Activated T-cell treated with anti-CD3 and anti-CD28 coated beads, Interleukin-2, amount 50 U/mL, for 4 hours (primary cell): ENCODE measurements at places on chromosomes 16 and 17. TPM values are rescaled to one million over a fixed set of nuclear protein-coding genes. Genes with fewer than 3 reads are reported as not detected.

The ITGAX gene
- 2.2 TPM for total RNA-seq

The KRTAP4-6 gene
- total RNA-seq: not detected

The RNF222 gene
- total RNA-seq: not detected

The KRTAP2-1 gene
- not detected for total RNA-seq

The KRTAP2-3 gene
- not detected for total RNA-seq

The CBX2 gene
- total RNA-seq: 2.6 TPM

The KRT33A gene
- not detected for total RNA-seq

The CD300LG gene
- total RNA-seq: not detected

The QPRT gene
- 1.9 TPM for total RNA-seq

GRCh38 chr16:22618842-22619241 is 108.2 kb downstream of the NPIPB5 start:
- DNase-seq: no peak

DNA sequence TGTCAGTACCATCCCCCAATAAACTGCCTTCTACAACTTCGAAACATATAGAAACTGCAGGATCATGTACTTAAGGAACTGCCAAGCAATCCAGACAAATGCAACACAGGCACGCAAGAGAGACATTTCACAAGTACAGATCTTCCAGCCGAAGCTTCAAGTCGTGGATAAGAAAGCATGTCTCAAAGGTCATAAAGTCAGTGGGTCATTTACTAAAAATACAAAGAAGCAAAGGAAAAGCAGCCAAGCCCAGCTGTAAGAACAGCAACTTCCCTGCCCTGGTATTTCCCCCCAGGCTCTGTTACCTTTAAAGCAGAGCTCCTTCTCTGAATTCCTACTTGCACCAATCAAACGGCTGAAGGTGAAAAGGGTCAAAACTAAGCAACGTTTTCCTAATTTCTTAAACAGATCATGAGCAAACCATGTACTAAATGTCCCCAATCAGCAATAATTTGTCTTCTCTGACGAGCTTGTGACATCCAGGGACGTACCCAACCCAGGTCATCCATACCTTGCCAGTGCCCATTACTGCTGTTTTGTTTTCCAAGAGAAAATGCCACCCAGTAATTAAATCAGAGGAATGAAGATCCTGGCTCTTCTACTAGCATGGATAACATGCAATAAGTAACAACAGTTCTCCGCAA is 1.7 kb downstream of the AKTIP start:
- no peak for DNase-seq

GRCh38 chr16:381789-382717 is at the start of gene PGAP6:
TSS of gene PGAP6 (minus strand) at chr16:381978. CDS start at chr16:381821, 157 bp downstream.
- peak; percentile 56 for DNase-seq

GRCh38 chr17:79108870-79109269 is 34.2 kb downstream of the ENGASE start:
- no peak for DNase-seq

DNA sequence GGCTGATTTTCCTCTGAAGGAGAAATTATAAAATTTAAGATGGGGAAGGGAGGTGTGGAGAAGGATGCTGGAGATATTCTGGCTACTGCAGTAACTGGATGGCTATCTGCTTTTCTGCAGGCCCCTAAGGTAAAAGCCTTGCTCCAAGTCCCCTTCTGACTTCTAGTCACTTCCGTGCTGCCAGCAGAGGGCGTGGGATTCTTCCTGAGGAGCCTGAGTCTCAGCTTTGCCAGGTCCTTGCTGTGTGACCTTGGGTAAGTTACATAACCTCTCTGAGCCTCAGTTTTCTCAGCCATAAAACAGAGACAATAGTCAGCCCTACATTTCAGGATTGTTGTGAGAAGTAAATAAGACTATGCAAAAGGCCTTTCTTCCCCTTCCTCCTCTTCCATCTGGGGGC is 24.3 kb upstream of the TMEM220 start:
- DNase-seq: peak; percentile 9

- peak; percentile 54 for DNase-seq
These were observed 972 bp downstream of the RSAD1 start for GRCh38 chr17:50479522-50480141.

DNA sequence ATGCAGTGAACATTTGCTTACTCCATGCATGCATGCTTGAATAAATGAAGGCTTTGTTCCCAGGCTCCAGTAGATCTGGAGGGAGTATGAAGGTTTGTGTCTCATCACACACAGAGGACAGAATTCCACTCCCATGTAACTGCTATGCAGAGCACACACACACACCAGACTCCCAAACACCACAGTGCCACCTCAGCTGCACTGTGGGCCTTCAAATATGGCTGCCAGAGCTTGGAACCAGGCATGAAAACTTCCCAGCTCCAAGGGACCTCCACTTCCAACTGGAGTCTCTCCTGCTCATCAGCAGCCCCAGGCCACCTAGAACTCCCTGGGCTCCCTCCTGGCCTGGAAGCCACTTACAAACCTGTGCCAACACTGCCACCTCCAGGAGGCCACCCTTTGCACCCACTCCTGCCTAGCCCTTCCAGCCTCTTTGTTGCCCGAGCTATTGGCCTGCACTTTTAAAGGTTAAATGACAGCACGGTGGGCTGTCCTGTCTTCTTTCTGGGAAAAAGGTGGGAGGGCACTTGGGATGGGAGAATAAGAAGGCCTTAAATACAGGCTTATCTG is 151.2 kb downstream of the ZNF423 start:
- DNase-seq: no peak

DNA sequence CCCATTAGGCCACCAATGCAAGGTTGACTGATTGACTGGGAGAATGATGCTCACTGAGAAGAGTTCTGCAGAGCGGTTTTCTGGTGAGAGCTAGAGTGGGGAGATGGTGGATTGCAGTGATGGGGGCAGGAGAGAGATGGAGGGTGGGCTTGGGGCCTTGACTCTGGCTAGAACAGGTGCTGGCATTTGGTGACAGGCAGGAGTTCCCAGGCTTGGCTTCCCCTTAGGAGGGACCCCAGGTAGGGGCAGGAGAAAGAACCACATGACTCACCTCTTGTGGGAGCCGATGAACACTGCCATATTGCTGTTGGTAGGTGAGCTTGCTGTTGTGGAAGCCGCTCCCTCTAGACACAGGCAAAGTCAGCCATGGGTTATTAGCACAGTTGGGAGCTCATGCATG is 8.0 kb downstream of the CD300LB start:
- no peak for DNase-seq

GRCh38 chr16:57008440-57008839 is 19.1 kb downstream of the NLRC5 start:
- DNase-seq: no peak

DNA sequence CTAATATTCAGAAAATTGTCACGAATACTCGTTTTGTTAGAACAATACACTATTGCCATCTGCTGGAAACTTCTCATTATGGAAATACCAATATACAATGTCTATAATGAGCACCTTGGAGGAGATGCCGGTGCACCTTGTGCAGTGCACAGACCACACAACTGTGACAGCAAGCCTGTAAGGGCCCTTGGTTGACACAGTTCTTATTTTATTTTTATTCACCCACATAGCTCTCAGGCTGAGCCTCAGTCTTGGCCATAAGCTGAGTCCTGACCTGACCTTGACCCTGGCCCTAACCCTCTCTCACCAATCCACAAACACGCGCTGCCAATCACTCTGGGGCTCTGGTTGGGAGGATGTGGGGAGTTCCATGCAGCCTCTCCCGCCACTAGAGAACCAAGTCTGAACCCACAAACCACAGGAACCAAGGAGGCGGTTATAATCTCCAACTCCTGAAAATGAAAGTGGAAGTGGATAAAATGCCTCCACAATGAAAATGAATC is 7.6 kb downstream of the AIPL1 start:
- no peak for DNase-seq

- no peak for DNase-seq
These were observed 313.1 kb upstream of the ERCC4 start for GRCh38 chr16:13606804-13607203.

GRCh38 chr17:37592291-37592690 is 16.9 kb downstream of the SYNRG start:
- DNase-seq: no peak

DNA sequence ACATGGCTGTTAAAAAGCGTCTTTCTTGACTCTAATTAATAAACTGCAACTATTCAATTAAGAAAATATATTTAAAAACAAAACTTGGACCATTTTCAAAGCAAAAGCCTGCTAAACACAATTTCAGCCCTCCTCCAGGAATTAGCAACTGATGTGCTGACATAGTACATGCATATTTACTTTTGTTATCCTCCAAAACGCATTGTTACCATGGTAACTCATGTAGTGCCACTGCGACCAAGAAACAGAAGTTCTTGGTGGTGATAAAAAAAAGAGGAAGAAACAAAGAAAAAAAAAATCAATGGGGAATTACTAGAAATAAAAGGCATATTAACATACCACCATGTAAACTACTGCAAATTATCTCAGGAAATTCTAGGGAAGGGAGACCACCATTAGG is 793.4 kb upstream of the CDH8 start:
- no peak for DNase-seq

- no peak for DNase-seq
These were observed 4.9 kb upstream of the CDH1 start for GRCh38 chr16:68732042-68732680.

DNA sequence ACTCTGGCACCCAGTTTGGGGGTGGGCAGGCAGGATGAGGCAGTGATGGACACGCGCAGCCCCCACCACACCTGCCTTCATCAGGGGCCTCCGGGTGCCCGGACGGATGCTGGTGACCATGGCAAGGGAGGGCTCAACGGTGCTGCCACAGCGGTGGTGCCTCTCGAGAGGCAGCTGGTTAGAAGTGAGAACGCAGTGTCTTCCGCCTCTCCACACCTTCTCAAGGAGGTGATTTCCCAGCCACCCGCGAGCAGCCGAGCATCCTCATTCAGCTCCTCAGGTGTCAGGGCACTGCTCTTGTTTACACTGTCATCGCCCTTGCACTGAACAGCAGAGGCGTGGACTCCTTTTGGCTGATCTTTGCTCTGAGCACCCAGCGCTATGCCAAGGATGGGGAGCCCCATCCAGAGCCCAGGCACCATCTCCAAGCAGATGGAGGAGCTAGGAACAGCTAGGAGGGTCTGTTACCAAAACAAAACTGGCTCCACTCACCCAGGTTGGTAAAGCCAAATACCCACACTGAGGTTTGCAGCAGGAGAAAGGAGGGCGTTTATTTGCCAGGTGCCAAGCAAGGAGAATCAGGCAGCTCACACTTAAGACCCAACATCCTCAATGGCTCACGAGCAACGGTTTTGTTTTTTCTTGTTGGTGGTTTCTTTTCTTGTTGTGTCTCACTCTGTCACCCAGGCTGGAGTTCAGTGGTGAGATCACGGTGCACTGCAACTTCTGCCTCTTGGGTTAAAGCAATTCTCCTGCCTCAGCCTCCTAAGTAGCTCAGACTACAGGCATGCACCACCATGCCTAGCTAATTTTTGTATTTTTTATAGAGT is 174.3 kb upstream of the TNRC6C start:
- peak; percentile 56 for DNase-seq

GRCh38 chr17:29571883-29572681 is 3.6 kb downstream of the TP53I13 start:
- DNase-seq: no peak

DNA sequence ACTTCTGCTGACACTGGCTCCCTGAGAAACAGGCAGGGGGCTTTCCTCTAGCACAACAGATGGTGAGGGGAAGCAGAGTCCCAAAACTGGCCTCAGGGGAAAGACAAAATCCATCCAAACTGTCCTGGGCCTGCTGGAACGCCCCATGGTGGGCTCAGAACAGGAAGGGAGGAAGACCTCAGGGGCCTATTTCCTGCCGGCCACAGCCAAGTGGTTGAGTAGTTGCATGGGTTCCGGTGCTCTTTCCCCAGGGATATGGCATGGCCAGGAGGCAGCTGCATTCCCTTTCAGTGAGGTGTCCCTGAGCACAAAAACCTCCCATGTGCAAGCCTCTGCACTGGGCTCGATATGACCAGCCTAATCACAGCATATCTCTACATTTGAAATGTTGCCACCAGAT is 303.0 kb upstream of the IRX5 start:
- DNase-seq: no peak

- no peak for DNase-seq
These were observed 24.5 kb upstream of the SUPT4H1 start for GRCh38 chr17:58376472-58377000.

- DNase-seq: no peak
These were observed 204.9 kb downstream of the MAF start for GRCh38 chr16:79395591-79395990.

GRCh38 chr16:82636958-82637357 is 10.2 kb downstream of the CDH13 start:
- DNase-seq: no peak

DNA sequence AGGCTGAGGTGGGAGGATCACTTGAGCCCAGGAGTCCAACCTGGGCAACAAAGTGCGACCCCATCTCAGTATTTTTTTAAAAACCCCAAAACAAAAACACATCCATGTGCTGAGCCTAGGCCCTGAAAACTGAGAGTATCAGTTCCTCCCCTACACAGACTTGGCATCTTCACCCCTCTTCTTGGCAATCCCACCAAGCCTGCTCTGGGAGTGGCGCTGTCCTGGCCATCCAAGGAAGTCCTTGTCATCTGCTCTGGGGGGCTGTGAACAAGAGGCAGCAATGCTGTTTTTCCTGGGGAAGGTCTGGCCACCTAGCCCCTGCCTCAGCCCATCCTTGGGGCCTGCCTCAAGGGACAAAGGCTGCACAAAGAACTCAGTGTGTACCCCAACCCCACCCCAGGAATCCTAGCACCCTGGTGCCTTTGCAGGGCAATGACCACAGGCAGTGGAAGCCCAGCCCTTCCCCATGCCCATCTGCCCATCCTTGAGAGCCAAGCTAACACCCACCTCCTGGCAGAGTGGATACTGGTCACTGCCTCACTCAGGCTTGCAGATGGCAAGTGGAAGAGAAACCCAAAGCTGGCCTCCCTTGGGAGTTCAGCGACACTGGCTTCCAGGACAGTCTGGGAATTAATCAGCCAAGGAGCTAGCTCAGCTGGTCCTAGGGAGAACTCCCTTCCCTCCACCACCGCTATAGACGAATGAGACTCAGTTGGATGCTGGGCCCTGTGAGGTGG is 14.8 kb upstream of the GFOD2 start:
- no peak for DNase-seq

DNA sequence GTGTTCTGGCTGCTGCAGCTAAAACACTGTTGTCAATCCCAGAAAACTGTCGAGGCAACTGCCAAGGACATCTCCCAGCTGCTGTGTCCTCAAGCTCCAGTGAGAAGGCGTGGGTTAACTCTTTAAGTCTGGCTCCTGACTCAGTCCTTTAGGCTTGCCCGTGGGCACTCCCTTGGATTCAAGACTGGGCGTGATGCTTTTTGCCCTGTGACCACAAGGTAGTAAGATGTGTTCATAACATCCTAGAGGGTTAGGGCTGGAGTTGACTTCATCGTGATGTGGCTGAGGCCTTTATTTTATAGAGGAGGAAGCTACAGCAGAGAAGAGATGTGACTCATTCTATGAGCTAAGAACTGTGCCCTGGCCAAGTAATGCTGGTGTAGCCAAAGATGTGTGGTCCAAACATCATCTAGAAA is 50.9 kb upstream of the TEKT3 start:
- no peak for DNase-seq
